ENCODE measurements at places on chromosomes 3 and 15. TPM values are rescaled to one million over a fixed set of nuclear protein-coding genes. Genes with fewer than 3 reads are reported as not detected.

Gene PCSK6
- 2.1 TPM for total RNA-seq

Gene KNL1
- total RNA-seq = 46.2 TPM

Gene CCR1
- 63.9 TPM for total RNA-seq

Gene CHRM5
- total RNA-seq = not detected

Gene KCNAB1
- total RNA-seq = 0.09 TPM

Gene LINGO1
- not detected for total RNA-seq
